Activated CD8-positive, alpha-beta memory T cell treated with anti-CD3 and anti-CD28 coated beads, Interleukin-2, amount 10 ng/mL, durations not matched to agents 7 days and 5 days (primary cell): ENCODE measurements at places on chromosomes 2 and 18. TPM values are rescaled to one million over a fixed set of nuclear protein-coding genes. Genes with fewer than 3 reads are reported as not detected.

The LYPD6B gene
- total RNA-seq, result not detected

The PMAIP1 gene
- total RNA-seq, result 54.7 TPM

The GNLY gene
- 1,915 TPM for total RNA-seq

GRCh38 chr2:118849226-118850167 lies 2.0 kb upstream of the EN1 start:
- no peak for DNase-seq

GRCh38 chr2:150166313-150167051 lies 321.0 kb downstream of the RND3 start:
- DNase-seq, result no peak

DNA sequence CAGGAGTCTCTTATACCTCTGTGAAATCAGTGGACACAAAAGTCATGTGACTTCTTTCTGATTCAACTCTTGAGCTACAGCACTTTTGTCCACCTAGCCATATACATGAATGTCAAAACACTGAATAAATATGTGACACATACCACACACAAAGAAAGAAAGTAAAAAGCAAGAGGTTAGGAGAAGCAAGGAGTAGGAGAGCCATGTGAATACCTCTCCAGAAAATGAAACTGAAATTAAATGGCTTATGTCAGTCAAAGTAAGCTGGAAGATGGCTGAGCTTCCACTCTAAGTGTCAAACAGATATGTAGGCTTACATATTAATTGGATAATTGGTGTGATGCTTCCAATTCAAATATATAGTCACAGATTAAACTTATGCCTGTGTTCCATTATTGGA lies 1050.5 kb downstream of the BCL11A start:
- no peak for DNase-seq

GRCh38 chr18:56709463-56709862 lies 58.3 kb downstream of the WDR7 start:
- DNase-seq, result peak; percentile 57

DNA sequence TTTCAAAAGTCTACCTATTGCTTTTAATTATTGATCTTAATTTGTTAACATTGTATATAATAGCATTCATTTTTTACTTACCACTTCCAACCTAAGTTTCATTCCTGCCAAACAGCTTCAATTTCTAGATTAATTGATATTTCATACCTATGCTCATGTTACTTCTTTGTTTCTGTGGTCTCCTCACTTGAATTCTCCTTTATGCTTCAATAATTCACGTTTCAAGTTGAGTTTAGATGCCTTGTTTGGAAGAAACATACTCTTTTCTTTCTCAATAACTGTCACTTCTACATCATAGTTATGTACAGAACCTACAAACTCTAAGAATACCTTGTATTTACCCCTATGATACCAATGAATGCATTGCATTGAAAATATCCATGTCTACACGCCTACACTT lies 862.2 kb upstream of the LRATD1 start:
- DNase-seq, result no peak
